Activated CD8-positive, alpha-beta T cell treated with anti-CD3 and anti-CD28 coated beads, Interleukin-2, amount 10 ng/mL, durations not matched to agents 7 days and 5 days (primary cell): ENCODE measurements at places on chromosomes 2 and 18.

- H3K4me1 ChIP-seq = peaks cover 4% of the 10 kb centered on the region
- H3K4me3 ChIP-seq = no peak overlapping the region
- H3K27me3 ChIP-seq = no peaks in the 10 kb centered on the region
- no peak for DNase-seq
- H3K27ac ChIP-seq = no peak overlapping the region
Measured at GRCh38 chr2:10581021-10581420, 108.8 kb downstream of the NOL10 start.

GRCh38 chr2:127359520-127359919 is 28.3 kb downstream of the MAP3K2 start:
- peaks cover 5% of the 10 kb centered on the region for H3K4me1 ChIP-seq
- H3K27ac ChIP-seq = no peak overlapping the region
- no peak overlapping the region for H3K4me3 ChIP-seq
- H3K36me3 ChIP-seq = peaks cover 9% of the 10 kb centered on the region

DNA sequence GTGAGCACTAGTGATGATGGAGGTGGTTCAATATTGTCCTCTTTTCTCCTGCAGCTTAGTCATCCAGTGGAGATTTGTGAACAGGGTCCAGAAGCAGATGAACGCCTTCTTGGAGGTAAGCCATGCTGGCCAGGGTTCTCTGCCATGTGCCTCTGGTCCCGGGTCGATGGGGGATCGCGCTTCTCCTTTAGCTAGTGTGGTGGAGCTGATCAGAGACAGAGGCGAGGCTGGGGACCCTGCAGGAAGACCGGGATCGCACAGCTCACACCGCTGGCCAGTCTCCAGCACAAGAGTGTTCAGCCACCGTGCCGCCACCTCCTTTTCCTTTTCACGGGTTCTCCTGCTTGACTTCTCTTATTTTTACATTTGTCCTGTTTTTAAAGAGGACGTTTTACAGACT is 243.4 kb downstream of the ALPK2 start:
- H3K27ac ChIP-seq = no peak overlapping the region
- H3K4me3 ChIP-seq = no peak overlapping the region
- no peaks in the 10 kb centered on the region for H3K27me3 ChIP-seq
- no peaks in the 10 kb centered on the region for H3K4me1 ChIP-seq
- DNase-seq = no peak

DNA sequence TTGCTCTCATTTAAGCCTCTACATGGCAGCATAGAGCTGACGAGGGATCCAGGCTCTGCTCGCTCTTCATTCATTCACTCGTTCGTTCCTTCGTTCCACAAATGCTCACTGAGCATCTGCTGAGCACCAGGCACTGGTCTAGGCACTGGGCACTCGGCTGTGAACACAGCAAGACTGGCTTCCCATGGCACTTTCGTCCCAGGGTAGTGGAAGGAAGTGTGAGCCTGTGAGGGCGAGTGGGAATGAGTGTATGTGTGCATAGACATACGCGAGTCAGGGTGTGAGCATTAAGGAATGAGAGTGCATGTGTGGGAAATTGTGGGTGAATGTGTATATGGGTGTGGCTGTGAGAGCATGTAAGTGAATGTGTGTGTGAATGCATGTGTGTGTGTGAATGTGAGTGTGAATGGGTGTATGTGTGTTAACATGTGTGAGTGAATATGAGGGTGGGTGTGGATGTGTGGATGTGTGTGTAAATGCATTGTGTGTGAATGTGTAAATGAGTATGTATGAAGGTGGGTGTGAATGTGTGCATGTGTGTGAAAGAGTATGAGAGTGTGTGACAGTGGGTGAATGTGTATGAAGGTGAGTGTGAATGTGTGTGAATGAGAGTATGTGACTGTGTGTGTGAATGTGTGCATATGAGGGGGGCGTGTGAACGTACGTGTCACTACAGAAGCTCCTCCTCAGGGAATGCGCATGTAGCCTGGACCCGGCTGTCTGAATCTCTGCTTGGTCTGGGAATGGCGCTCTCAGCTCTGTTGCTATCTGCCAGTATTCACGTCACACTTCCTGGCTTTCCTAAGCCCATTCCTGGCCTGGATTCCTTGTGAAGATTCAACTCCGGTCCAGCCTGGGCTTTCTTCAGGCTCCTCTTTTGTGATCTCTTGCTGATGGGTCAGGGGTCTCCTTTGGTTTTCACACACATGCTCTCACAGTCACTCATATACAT is 28.8 kb downstream of the SNORC start:
- no peak for DNase-seq
- no peak overlapping the region for H3K27ac ChIP-seq
- H3K4me1 ChIP-seq = no peaks in the 10 kb centered on the region
- H3K4me3 ChIP-seq = no peak overlapping the region

- H3K27me3 ChIP-seq = no peaks in the 10 kb centered on the region
- no peaks in the 10 kb centered on the region for H3K4me1 ChIP-seq
- DNase-seq = no peak
- no peak overlapping the region for H3K4me3 ChIP-seq
Measured at GRCh38 chr18:29871246-29871645, 1171.3 kb downstream of the DSC3 start.

- no peak for DNase-seq
- H3K4me3 ChIP-seq = no peak overlapping the region
- no peak overlapping the region for H3K27ac ChIP-seq
- H3K36me3 ChIP-seq = no peaks in the 10 kb centered on the region
- H3K27me3 ChIP-seq = peaks cover 10% of the 10 kb centered on the region
Measured at GRCh38 chr18:36633961-36634412, 194.8 kb downstream of the TPGS2 start.

- no peak overlapping the region for H3K27ac ChIP-seq
- H3K4me1 ChIP-seq = no peaks in the 10 kb centered on the region
- no peak overlapping the region for H3K4me3 ChIP-seq
- H3K36me3 ChIP-seq = no peaks in the 10 kb centered on the region
- H3K27me3 ChIP-seq = peaks cover 26% of the 10 kb centered on the region
Measured at GRCh38 chr2:102601730-102602129, 17.6 kb upstream of the SLC9A2 start.

DNA sequence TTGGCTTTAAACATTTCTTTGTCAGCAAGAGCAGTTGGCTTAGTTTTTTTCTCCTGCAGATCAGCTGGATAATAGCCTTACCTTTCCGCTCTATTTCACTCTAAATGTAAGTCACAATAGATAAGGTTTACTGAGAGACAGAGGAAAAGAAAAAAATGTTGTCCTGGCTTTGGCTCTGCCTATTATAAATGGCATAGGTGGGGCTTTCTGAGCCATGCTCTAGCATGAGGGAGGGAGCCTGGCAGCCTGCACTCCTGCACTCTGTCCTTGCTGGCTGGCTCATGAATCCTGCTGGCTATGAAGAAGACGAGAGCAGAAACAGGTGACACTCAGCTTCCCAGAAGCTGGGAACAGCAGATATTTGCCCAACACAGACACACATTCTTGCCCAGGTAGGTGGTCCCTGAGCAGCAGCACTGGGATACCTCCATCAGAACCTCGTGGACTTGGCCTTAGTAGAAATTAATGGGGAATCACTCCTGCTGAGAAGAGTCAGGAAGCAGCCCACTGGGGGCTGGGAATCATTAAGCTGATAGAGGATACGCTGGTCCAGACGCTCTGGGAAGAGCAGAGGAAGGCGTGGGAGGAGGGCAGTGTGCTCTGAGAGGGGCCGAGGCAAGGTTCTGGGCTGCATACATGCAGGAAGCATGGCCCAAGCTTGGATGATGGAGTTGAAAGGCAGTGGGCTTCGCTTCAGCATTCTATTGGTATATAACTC is 514.4 kb upstream of the HS6ST1 start:
- peaks cover 2% of the 10 kb centered on the region for H3K27me3 ChIP-seq
- no peaks in the 10 kb centered on the region for H3K36me3 ChIP-seq
- H3K27ac ChIP-seq = no peak overlapping the region
- no peaks in the 10 kb centered on the region for H3K4me1 ChIP-seq
- H3K4me3 ChIP-seq = no peak overlapping the region

DNA sequence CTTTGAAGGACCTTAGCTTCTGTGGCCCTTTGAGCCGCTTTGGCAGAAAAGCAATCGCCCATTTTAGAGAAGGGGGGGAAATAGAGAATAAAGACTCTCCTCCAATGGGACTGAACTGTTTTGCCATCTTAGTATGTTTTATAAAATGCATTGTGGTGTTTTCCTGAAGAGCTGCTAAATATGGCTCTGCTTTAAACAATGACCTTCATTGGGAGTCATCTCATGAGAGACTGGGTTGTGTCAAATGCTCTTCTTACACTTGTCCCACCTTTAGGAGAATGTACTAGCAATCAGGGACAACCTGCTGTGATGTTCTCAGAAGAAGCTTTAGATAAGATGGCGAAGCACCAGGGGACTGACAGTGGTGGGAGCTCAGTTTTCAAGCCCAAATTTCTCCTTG is 418.9 kb upstream of the POU3F3 start:
- H3K36me3 ChIP-seq = no peaks in the 10 kb centered on the region
- peaks cover 3% of the 10 kb centered on the region for H3K27me3 ChIP-seq
- H3K4me3 ChIP-seq = no peak overlapping the region
- peaks cover 5% of the 10 kb centered on the region for H3K4me1 ChIP-seq
- DNase-seq = no peak

- no peak for DNase-seq
- H3K27me3 ChIP-seq = peaks cover 20% of the 10 kb centered on the region
- no peak overlapping the region for H3K4me3 ChIP-seq
- no peak overlapping the region for H3K27ac ChIP-seq
- H3K4me1 ChIP-seq = no peaks in the 10 kb centered on the region
- H3K36me3 ChIP-seq = no peaks in the 10 kb centered on the region
Measured at GRCh38 chr2:16013359-16013911, 73.1 kb downstream of the MYCN start.

- no peaks in the 10 kb centered on the region for H3K36me3 ChIP-seq
- no peak overlapping the region for H3K4me3 ChIP-seq
- no peaks in the 10 kb centered on the region for H3K27me3 ChIP-seq
- no peaks in the 10 kb centered on the region for H3K4me1 ChIP-seq
- no peak for DNase-seq
Measured at GRCh38 chr2:122851972-122852531, 1096.6 kb downstream of the TSN start.
